Body of pancreas (tissue), 4 donors: ENCODE measurements at places on chromosomes 2 and 18. TPM values are rescaled to one million over a fixed set of nuclear protein-coding genes. Genes with fewer than 3 reads are reported as not detected.

Gene ITPRIPL1
- 0.33 TPM for total RNA-seq

Gene ZNF2
- total RNA-seq = 2.3 TPM

Gene OTOS
- not detected for total RNA-seq

Gene KIF1A
- total RNA-seq = 51.9 TPM

Gene REG3G
- 171 TPM for total RNA-seq

Gene TWSG1
- total RNA-seq = 9.2 TPM

Gene DSG4
- not detected for total RNA-seq

Gene SNTG2
- total RNA-seq = 18.7 TPM

Gene UGT1A3
- not detected for total RNA-seq

Gene SERPINB5
- not detected for total RNA-seq

Gene EHD3
- 2.3 TPM for total RNA-seq

Gene GRB14
- total RNA-seq = 27.5 TPM

Gene C2orf81
- total RNA-seq = 0.33 TPM

Gene GALNT14
- total RNA-seq = 6.7 TPM

Gene COA5
- total RNA-seq = 20.1 TPM
